Left cardiac atrium (tissue), 4 donors: ENCODE measurements at places on chromosomes 5 and 9. TPM values are rescaled to one million over a fixed set of nuclear protein-coding genes. Genes with fewer than 3 reads are reported as not detected.

DNA sequence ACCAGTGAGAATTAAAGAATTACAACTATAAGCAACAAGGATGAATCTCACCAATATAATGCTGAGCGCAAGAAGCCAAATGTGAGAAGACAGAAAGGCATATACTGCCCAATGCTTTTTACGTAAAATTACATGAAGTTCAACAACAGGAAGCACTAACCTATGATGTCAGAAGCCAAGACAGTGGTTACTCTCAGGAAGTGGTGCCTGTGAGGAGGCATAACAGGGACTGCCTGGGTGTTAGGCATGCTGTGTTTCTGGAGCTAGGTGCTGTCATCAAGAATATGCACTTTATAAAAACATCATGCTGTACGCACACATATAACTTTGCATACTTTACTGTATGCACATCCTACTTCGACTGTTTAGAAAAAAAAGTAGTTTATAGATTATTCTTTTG lies 30.1 kb downstream of the FRMD3 start:
- DNase-seq: no peak

DNA sequence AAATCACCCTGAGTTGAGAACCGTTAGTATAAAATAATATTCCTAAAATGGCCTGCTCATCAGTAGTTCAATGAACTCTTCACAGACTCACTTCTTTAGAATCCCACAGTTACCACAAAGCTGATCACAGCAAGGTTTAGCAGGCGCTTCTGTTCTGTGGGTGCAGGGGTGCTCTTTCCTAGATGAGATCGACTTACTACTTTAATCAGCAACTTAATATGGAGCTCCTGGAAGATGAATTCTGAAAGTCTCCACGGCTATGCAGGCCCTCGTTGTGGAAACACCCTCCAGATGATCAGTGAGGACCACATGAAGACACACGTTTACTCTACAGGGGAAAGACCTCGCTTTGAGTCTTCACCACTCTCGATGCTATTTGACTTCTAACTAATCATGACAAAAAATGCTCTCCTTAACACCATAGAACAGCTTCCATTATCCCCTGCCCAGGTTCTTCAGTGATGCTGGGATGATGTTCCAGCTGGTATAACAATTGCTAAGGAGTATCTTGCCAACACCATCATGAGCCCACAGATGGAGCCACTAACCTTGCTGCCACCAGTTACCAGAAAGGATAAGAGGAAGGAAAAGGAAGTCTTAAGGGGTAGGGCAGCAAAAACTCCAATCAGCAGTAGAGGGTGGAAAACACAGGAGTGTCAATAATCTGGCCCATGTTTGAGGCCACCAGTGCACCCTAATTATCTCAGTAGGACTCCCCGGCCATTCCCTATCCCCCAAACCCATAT lies 17.9 kb upstream of the GPX8 start:
- no peak for DNase-seq

Gene HMGXB3
- total RNA-seq: 14.1 TPM

Gene QRFP
- not detected for total RNA-seq

Gene SPATA6L
- 0.56 TPM for total RNA-seq
